Inflammatory macrophage treated with lipopolysaccharide for 1 hour (primary cell): ENCODE measurements at places on chromosomes 7 and 10.
A peak's percentile ranks its signal among the peaks of the same experiment; 100 is the strongest.

- DNase-seq = no peak
Measured at GRCh38 chr7:31096198-31096876, 44.2 kb downstream of the ADCYAP1R1 start.

DNA sequence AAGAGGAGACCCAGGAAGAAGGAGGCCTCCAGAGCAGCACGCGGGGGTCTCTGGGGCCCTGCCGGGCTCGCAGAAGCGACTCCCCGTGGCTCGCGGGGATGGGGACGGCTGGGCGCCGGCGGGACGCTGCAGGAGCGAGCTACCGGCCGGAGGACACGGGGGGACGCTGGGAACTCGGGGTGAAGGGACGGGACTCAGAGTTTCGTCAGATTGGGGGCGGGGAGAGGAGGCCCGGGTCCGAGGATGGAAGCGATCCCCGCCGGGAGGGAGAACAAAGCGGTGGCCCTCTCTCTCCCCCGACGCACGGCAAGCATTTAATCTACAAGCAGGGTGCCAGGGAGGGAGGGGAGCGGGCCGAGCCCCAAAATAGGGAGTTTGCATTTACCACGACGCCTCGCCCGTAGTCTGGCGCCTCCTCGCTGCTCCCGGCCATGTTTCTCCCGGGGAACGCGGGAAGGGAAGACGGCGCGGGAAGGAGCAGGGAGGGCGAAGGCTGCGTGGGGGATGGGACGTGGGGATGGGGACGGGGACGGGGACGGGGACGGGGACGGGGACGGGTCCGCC is at the start of gene PRTFDC1:
PRTFDC1 (minus strand) TSS at position 464 of the 564 bp plus-strand sequence; CDS start at position 433, 31 bp downstream.
- DNase-seq = peak; percentile 11

DNA sequence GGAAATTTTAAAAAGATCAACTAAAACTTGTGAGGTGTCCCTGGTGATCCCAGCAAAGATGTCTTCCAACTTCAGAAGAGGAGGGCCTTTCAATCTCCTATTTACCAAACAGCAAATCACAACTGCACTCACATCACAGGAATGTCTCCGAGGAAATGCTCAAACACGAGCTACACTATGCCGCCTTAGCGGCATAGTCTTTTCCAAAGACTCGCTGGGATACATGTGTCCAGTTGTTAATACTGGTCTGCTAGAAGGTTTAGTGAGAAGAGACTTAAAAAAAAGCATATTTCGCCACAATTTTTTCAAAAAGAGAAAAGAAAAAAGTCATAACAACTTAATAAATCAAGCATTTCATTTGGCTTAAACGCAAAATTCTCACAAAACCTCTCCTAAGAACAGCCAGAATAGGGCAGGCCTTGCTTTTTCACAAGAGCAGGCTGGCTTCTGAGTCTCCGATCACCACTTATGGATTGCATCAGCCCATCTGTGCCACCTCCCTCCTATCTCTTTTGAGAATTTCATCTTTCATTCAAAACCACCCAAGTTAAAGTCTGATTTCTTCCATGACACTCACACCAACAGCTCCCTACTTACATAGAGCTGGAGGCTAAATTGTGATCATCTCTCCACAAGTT is 66.1 kb downstream of the GNA12 start:
- no peak for DNase-seq

DNA sequence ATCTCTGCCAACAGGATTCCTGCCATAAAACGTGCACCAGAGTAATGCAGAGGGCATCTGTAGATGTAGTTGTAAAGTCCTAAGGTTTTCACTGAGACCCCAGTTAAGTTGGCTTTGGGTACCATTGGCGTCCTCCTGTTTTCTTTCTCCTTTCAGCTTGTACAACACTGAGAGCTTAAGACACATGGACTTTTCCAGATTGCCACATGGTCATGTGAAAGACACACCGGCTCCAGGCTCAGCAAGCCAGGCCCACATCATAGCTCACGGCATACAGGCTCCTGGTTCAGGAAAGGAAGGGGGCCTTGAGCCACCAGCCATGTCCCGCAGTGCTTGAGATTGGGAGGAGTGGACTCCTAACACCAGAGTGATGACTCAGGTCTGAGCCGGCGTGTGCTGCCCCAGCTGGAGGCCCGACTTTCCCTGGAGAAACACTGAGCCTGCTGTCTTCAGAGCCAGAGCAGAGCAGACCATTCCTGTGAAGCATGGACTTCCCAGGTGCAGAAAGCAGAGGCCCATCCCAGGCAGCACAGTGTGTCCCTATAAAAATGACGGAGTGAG is 252.7 kb downstream of the PRPF18 start:
- DNase-seq = no peak

DNA sequence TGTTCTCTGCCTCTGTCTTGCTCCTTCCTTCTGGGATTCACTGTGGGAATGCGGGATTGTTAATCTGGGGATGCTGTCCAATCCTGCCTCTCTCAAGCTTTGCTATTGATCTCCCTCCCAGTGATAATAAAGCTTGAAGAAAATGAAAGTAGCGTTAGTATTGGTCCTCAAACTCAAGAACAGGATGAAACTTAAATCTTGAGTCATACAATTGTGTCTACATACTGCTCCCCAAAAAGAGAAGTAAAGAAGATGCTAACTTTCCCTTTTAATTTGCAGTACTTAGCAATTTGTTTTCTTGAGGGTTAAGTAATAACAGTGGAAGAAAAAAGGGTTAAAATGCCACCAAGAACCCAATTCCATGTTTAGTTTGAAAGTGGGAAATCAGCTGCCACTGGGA is 13.6 kb downstream of the CFTR start:
- DNase-seq = no peak

DNA sequence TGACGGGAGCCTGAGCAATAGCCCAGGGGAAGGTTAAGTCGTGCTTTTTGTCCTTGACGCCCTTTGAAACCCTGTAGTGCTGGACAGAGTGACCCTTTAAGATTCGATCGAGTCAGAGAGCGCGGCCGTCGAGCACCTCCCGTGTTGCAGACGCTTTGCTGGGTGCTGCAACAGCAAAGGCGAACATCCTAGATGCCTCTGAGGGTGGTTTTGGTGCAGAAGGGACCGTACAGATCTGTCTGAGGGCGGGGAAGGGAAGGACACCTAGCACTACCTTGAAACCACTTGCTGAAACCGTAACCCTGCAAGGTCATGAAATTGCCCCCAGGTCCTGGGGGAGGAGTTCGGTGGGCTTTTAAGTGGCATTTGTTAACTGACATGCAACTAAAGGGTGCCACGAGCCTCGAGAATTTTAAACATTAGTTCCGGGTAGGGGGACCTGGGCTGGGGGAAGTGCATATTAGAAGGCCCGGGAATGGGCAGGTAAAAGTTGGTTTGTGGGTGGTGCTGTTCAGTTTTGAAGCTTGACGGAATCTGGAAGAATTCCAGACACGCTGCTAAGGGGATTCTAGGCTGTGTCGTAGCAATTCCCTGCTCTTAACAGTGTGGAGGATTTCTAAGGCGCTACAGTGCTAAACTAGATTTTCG is 786 bp downstream of the ATP5F1C start:
- DNase-seq = no peak

DNA sequence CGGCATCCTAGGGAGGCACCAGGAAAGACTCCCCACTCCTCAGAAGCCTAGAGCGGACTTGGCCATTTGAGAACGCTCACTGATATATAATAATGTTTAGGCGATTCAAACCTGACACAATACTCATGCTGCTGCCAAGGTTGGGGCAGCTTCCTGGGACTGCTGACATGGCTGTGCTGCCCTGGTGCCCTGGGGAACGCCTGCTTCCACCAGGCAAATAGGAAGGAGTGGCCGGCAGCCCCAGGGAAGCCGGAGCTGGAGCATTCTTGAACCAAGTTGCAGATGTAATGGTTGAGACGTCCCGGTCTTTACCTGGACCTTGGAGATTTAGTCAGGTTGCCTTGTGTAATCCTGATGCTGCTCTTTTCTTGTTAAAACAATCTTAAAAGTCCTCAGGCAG is 8.8 kb downstream of the GDF10 start:
- no peak for DNase-seq

- no peak for DNase-seq
Measured at GRCh38 chr7:131075406-131075805, 252.3 kb upstream of the MKLN1 start.

GRCh38 chr7:130296221-130296951 is 3.4 kb downstream of the CPA4 start:
- DNase-seq = no peak

- DNase-seq = no peak
Measured at GRCh38 chr7:22234227-22234626, 122.7 kb downstream of the RAPGEF5 start.

GRCh38 chr10:133039803-133040165 is 47.9 kb upstream of the ADGRA1 start:
- DNase-seq = no peak

DNA sequence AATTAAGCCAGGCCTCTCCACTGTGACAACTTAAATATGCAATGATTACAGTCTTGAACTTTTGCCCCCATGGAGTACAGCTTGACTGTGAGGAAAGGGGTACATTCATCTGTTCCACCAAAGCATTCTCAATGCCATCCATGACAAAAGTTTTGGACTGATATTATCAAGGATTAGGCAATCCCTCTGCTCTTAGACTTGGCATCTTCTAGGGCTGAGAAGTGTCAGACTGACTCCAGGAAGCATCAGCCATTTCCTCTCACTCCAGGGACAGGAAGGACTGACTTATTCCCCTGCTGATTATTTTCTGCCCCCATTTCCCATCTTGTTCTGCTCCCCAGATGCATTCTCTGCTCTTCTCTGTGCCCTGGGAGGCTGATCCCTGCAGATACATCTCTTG is 69.7 kb downstream of the ZNF365 start:
- no peak for DNase-seq

DNA sequence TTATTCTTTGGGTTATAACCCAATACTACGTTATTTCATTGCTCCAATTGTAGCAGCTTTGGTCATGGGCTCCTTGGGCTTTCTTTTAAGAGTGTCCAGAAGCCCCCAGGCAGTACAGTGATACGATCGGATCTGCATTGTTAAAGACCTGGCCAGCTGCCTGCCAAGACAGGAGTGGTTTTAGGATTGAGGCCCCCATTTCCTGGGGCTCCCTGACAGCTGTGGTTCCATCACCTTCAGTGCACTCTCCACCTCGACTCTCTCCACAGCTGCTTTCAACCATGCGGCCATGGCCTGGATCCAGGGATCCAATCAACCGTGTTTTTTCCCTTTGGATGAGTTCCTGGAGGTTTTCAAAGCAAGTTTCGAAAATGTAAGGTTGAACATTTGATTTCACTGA is 123.4 kb upstream of the BTBD16 start:
- no peak for DNase-seq

GRCh38 chr7:27172315-27172774 is 1.8 kb downstream of the HOXA10 start:
- DNase-seq = no peak

- no peak for DNase-seq
Measured at GRCh38 chr7:33745934-33746333, 159.4 kb upstream of the BMPER start.
